ENCODE measurements at places on chromosomes 3 and 15. TPM values are rescaled to one million over a fixed set of nuclear protein-coding genes. Genes with fewer than 3 reads are reported as not detected.

The SLC2A2 gene
- not detected for total RNA-seq

The MYO5C gene
- 7.4 TPM for total RNA-seq

The SMCO1 gene
- not detected for total RNA-seq

The SLC22A14 gene
- total RNA-seq = 0.12 TPM

The VPS13C gene
- total RNA-seq = 14.2 TPM

The DLL4 gene
- 2.3 TPM for total RNA-seq

The MYD88 gene
- total RNA-seq = 24.3 TPM

The CX3CR1 gene
- total RNA-seq = 0.04 TPM

The IL17RE gene
- 1.6 TPM for total RNA-seq

The SLC51B gene
- 16.8 TPM for total RNA-seq
